ENCODE measurements at places on chromosomes 16 and 17.
A peak's percentile ranks its signal among the peaks of the same experiment; 100 is the strongest.

DNA sequence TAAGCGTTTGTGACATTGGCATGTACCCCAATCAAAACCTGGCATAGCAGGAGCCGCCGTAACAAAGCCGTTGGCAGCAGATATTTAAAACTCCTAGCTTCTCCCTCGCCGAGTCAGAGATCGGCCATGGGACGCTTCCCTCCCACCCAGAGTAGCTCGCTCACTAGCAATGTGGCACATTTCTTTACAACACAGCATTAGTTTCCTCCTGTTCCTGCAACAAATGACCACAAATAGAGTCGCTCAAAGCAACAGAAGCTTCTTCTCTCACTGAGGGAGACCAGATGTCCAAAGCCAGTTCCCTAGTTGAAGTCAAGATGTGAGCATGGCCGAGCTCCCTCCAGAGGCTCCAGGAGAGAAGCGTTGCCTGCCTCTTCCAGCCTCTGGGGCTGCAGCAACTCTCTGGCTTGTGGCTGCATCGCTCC is 106.7 kb downstream of the RBFOX3 start:
- no peak for DNase-seq

- DNase-seq = no peak
Observed at GRCh38 chr17:57860414-57860999, 10.7 kb upstream of the MRPS23 start.

DNA sequence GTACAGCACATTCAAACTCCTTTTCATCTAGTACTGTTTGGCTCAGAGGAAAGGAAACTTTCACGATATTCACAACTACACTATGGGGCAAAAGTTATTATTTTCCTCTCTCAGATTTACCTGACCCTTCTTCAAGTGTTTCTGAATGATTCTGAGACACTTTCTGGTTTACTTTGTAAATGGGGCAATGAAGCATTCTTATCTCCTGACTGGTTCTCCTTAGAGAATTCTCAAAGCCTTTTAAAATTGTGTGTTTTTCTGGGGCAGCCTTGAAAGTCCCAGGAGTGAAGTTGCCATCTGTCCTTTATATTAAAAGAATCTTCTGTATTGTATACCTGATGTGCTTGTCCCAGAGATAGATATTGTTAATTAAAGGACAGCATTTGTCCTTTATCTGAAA is 264.9 kb downstream of the FTO start:
- DNase-seq = peak; percentile 40

DNA sequence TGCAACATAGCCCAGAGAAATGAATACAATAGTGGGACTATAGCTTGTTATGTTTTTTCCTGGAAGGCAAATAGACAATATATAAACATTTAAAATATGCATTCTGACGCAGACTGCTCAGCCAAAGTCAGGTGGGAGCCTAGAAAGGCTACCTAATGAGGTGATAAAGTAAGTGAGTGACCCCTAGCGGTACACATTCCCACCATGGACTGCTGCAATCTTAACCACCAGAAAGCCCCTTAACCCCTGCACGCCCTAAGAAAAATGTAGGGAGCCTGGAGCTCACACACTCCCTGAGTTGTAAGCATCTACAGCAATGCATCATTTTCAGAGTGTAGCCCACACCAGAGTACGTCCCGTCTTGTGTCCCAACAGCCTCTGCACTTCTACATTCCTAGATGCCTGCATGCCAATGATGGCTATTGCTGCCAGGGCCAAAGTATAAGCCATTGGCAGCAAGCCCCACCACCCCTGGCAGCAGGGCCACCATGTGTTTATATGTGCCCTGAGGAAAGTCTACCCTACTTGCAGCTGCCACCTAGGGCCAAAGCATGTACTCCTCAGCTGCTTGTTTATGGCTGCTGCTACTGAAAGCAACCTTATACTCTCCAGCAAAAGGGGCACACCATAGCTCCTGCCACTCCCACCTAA is 127.6 kb downstream of the KIF2B start:
- no peak for DNase-seq

GRCh38 chr17:19258371-19258770 is 21.2 kb downstream of the EPN2 start:
- DNase-seq = no peak

- no peak for DNase-seq
Observed at GRCh38 chr17:39036009-39036408, 68.8 kb upstream of the FBXO47 start.

- no peak for DNase-seq
Observed at GRCh38 chr16:67246756-67247191, 507 bp downstream of the FHOD1 start.

- DNase-seq = peak; percentile 60
Observed at GRCh38 chr17:76014100-76014924, 12.8 kb downstream of the EVPL start.

- no peak for DNase-seq
Observed at GRCh38 chr16:84461413-84462295, 42.8 kb downstream of the MEAK7 start.

DNA sequence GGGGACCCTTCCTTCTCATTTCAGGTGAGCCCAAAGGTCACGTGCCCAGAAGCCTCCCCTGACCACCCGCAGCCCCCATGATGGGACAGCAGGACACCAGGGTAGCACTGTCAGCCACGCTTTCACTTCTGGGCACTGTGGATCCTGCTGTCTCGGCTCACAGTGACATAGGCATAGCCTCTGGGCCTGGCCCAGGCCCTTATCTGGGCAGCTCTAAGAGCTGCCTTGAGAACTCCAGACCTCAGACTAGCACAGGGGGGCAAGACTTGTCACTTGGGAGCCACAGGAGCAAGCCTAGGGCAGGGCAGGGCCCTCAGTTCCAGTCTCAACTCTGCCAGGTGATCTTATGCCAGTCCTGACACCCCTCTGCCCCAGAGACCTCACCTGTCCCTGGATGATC is 4.7 kb downstream of the NATD1 start:
- no peak for DNase-seq

- no peak for DNase-seq
Observed at GRCh38 chr17:44087319-44087718, 16.8 kb downstream of the G6PC3 start.

- no peak for DNase-seq
Observed at GRCh38 chr17:59418732-59419166, 87.3 kb downstream of the YPEL2 start.

DNA sequence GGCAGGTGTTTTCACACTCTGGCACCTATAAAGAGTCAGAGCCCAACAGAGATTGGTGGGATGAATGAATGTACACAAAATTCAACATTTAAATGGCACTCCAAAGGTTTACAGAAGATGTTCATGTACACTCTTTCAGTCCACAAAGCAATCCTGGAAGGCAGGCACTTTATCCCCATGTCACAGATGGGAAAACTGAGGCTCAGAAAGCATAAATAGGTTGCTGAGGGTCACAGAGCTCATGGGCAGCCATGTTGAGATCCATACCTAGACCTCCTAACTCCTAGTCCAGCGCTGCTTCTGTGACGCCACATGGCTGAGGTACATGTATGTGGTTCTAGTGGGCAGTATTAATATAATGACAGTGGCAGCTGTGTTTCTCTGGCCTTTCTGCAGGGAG is 157.7 kb upstream of the LHX1 start:
- DNase-seq = no peak

DNA sequence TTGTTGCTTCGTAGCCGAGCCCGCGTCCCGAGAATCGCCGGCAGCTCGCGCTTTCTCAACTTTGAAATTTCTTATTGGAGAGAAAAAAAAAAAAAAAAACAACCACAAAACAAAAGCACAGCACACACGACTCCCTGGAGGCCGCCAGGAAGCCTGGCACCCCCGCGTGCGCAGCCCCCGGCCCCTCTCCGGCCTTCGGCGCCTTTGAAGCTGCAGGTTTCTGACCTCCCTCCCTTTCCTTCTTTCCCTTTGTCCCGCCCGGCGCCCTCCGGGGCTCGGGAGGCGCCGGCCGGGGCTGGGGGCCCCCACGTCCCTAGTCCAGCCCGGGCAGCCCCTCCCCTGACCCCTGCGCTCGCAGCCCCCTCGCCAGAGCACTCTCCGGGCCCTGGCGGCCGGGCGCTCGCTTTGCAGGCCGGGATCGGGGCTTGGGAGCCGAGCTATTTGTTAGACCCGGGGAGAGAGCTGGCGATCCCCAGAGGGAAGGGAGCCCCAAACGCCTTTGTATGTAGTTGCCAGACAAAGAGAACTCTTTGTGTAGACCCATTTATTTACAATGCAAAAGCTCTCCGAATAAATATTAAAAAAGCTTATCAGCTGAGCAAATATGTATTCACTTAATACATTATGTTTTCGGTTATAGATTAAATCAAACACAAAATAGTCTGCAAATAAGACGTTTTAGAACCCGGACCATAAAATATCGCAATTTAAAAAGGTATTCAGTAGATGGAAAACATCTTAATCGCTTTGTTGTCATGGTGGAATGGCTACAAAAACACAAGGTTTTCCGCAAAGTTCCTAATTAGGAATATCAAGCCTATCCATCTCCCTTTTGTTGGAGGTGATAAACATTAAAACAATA is 2.3 kb downstream of the BAHCC1 start:
- peak; percentile 73 for DNase-seq

DNA sequence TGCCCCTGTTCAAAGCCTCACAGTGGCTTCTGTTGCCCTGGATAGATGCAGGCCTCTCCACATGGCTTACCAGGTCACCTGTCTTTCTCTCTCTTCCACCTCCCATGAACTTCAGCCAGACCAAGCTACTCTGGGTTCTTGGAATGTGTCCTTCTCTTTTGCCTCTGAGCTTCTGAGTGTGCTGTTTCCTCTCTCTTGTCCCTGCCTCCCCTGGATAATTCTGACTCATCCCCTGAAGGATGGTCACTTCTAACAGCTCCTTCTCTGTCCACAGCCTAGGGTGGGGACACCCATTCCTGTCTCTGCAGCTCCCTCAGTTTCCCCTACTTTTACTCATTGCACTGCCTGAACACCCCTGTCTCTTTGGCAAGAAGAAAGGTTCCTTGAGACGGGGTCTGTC is 2.9 kb downstream of the GUCY2D start:
- peak; percentile 28 for DNase-seq

All from iris pigment epithelial cell (primary cell).